ENCODE measurements at places on chromosomes 7 and 10.
A peak's percentile ranks its signal among the peaks of the same experiment; 100 is the strongest.

GRCh38 chr7:37218956-37219355 lies 229.7 kb downstream of the ELMO1 start:
- no peak for DNase-seq

DNA sequence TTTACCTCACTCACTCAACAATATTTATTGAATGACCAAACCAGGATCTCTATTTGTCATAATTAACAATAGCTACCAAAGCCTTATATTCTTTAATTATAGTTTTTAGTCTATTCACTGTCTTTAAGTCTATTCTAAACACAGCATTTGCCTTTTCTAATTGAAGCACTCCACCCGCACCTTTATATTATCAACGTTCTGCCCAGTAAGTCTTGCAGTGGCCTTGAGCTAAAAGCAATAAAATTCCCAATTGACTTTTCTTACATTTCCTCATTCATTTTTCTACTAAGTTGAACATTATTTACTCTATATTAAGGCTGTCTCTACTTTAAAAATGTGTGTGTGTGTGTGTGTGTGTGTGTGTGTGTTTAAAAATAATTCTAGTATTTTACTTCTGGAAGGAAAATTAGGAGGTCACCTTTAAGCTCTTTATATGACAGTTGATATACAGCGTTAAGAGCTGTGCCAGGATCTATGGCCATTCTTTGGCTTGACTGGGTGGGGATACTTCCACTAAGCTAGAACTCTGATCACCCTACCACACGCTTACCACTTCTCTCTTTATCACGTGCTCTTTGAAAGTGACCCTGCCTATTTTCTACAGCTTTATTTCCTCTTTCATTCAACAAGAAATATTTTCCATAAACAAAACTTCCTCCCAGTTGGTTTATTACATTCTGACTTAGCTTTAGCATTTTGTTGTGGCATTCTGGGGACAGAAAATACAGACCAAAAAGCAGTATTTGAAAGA lies 8.8 kb downstream of the PAPSS2 start:
- DNase-seq = no peak

DNA sequence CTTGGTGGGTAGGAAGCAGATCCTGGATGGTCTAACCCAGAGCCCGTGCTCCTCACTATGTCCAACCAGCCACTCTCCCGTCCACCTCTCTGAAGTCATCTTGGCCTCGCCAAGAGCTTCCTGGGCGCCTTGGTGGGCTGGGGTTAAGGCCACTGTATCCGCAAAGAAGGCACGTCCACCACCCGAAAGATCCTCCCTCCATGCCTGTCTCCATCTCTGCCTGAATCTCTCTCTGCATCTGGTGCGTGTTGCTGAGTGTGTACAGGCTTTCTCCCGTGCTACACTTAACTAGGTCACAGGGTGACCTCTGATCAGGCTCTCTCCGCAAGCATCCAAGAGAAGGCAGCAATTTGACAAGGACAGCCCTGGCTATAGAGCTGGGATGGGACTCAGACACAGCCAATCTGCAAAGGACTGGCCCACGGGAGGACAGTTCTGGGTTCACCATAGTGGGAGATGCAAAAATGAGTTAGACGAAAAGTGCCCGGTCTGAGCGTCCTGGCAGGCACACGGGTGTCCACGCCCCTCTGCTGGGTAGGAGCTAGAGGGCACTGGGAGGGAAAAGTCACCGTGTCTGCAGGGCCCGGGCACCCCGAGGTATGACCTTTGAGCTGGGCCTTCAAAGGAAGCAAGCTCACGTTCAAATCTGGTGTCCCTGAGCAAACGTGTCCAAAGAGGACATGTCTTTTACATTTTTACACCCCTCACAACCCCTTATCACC lies 9.4 kb upstream of the RFC2 start:
- no peak for DNase-seq

GRCh38 chr10:123573236-123574108 lies 92.7 kb upstream of the GPR26 start:
- peak; percentile 22 for DNase-seq

DNA sequence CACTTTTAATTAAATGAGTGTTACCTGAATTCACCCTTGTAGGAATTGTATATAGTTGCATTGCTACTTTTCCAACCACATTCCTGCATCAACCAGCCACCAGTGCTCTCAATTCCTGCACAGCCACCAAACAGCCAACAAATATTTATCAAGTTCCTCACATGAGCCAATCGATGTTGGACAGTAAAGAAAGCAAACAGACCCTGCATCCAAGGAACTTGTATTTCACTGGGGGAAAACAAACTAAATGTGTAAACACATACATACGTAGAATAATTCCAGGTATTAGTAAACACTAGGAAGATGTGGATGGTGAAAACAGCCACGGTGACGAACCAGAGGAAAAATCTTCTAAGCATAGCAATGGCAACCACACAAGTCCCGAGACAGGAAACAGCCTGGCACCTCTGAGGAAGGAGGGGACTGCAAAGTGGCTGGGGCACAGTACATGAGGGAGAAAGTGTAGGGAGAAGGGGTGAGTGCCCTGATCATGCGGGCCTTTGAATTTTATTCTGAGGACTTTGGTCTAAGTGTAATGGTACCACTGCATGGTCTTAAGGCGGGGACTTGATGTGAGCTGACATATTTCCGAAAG lies 111.2 kb downstream of the XRCC2 start:
- DNase-seq = no peak

GRCh38 chr10:89391907-89392756 lies at the start of gene IFIT1:
IFIT1 (plus strand) TSS chr10:89392623; CDS start chr10:89392713, 90 bp downstream.
- DNase-seq = peak; percentile 78

DNA sequence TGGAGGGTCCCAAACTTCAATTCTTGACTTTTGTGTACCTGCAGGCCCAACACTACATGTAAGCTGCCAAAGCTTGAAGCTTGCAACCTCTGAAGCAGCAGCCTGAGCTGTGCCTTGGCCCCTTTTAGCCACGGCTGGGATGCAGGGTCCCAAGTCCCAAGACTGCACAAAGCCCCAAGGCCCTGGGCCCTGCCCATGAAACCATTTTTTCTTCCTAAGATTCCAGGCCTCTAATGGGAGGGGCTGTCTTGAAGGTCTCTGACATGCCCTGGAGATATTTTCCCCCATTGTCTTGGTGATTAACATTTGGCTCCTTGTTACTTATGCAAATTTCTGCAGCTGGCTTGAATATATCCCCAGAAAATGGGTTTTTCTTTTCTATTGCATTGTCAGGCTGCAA lies 52.7 kb downstream of the MTURN start:
- no peak for DNase-seq

DNA sequence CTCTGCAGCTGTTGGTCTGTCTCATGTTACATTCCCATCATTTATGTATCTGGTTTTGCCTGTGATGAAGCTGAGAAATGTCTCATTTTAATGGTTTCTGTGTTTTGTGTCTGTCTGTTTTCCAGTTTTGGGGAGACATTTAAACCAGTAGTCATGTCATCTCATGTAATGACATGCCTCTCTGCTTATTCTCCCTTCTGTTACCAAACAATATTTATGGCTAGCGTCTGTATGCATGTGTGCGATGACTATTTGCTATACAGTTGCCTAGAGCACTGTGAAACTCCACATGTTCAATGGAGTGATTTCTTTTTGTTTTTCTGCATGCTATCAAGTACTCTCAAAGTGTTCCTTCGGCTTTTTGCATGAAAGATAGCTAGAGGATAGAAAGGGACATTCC lies 132.0 kb downstream of the ST7 start:
- no peak for DNase-seq
